ENCODE measurements at places on chromosomes 5 and 9.

GRCh38 chr9:105670775-105671174 lies 8.5 kb downstream of the TAL2 start:
- DNase-seq: no peak

DNA sequence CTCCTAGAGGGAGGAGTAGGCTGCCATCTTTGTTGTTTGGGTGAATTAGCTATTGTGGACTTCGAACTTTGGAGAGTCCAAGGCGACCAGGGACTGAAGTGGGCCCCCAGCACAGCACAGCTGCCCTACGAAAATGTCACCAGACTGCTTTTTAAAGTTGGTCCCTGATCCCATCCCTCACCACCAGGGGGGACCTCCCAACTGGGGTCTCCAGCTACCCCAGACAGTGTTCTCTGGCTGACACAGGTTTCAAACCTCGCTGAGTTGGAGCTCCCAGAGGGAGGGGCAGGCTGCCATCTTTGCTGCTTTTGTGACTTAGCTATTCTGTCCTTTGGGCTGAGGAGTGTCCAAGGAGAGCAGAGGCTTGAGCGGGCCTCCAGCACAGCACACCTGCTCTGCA lies 45.7 kb upstream of the ADRB2 start:
- no peak for DNase-seq

DNA sequence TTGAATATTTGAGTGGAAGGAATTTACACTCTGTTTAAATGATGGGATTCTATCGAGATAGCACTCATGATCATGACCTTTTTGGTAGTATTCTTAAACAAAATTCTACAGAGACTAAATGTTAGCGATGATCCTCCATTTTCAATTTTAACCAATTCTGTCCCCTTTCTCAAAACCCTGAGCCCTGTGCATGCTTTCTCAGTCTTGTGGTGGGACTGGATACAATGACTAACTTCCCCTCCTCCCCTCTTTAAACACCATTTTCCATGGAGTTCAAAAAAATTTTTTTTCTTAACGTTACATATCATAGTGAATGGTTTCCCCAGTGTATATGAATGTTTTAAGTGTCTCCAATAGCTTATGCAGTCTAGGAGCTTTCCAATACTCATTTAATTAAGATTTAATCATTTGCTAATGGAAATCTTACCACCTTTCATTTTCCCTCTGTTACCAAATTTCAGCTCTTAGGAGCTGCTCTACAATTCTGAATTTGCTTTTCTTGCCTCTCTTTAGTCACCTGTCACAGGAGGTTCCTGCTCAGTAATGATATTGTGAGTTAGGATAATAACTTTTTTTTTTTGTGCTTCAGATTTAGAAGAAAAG lies 101.2 kb downstream of the MAP1B start:
- no peak for DNase-seq

DNA sequence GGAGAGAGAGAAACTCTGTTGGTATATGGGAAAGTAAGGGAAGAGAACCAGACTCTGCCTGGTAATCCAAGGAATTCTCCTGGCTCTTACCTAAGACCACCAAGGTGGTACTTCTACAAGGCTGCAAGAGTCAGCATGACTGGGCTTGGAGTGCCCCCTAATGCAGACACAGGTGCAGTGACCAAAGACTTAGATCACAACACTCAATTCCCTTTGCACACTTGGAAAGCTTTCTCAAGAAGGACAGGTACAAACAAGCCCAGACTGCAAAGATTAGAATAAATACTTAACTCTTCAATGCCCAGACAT lies 25.2 kb downstream of the UGT3A2 start:
- no peak for DNase-seq

DNA sequence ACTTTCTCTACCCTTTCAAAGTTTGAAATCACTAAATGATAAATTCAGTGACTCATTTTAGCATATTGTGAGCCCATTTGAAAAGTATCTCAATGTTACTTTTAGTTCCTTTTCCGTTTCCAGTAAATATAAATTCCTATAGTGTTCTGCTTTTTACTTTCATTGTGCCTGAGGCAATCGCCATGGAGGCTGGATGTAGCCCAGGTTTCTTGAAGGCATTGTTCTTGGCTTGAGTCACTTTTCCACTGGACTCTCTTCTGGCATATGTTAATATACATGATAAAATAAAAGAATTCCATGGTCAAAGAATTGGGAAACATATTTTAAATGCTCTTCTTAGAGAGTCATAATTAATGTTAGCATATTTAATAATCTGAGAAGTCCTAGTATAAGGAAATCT lies 327.0 kb downstream of the IZUMO3 start:
- DNase-seq: no peak

DNA sequence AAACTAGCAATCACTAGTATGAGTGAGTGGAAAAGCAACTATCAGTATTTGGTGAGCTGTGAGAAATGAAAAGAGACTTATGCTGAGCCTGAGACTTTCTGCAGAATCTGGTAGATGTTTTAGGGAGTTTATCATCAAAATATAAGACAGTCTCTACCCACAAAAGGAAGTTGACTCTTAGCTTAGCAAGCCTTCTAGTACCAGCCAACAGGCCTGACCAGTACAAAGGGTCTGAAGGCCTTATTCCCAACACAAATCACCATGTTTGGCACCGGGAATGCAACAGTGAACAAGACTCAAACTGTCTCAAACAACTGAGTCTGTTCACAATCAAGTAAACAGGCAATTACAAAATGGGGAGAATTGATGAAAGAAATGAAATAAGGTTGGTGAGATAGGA lies 244.4 kb downstream of the CWC27 start:
- no peak for DNase-seq

- DNase-seq: no peak
Measured at GRCh38 chr9:124222109-124222508, 35.6 kb upstream of the NEK6 start.

GRCh38 chr9:109912726-109913460 lies 132.9 kb downstream of the PALM2AKAP2 start:
- DNase-seq: no peak

GRCh38 chr9:18499980-18500379 lies 26.0 kb downstream of the ADAMTSL1 start:
- DNase-seq: peak; percentile 61

DNA sequence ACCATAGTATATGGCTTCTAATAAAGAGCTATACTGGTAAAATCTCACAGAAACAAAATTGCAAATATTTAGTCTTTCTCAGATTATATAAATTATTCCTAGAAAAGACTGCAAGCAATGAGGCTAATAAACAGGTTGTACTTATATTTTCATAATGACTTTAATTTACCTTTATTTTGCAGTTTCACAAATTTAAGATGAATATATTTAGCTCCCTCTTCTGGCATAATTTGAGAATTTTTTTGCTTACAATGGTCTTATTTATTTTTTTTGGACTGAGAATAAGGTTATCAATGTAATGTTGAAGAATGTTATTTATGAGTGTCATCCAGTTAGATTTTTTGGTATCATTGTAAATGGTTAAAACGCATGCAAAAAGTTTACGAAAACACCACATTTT lies 56.7 kb downstream of the PIK3R1 start:
- DNase-seq: no peak

DNA sequence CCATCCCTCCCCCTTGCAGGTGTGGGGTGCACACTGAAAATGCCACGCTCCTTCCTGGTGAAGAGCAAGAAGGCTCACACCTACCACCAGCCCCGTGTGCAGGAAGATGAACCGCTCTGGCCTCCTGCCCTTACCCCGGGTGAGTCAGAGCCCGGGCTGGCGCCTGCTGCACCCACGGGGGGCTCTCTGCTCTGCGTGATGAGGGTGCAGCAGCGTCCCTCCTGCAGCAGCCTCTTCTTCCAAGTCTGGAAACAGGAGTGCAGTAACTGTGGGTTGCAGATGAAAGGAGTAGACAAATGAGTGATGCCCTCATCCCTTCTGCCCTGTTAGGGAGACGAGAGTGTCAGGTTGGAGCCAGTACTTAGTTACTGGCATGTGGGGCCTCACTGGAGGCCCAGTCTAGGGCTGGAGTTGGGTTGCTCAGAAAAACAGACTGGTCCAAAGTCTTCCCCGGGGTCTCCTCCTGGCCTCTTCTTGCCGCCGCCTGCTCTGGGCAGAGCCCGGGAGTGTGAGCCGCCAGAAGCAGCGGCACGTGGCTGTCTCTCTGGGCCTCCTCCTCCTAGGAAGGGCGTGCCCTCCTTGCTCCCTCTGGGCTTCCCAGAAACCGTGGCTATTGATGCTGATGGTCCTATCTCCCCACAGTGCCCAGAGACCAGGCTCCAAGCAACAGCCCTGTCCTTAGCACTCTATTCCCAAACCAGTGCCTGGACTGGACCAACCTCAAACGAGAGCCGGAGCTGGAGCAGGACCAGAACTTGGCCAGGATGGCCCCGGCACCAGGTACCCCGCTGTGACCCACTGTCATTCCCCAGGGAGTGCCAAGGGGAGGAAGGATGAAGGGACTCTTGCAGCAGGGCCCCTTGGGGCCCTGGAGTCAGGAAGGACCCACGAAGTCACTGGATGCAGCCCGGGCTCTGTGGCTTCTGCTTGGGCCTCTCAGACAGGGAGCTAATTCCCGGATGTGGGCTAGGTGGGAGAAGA lies 8.4 kb downstream of the GFI1B start:
- DNase-seq: no peak

DNA sequence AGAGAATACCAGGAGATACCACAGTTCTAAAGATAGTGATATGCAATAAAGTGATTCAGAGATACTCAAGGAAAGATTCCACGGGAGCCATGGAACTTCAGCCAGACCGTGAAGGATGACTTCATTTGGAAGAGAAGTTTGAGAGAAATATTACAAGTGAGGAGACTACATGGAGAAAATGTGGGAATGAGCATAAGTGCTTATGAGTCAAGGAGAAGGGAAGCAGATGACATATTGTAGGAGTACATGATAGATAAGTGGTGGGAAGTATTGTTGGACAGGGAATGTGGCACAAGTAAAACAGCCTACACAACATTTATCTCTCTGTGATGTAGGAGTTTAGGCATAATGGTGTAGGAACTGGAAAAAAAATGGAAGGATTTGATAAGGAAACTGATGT lies 122.1 kb upstream of the FBXL17 start:
- no peak for DNase-seq

DNA sequence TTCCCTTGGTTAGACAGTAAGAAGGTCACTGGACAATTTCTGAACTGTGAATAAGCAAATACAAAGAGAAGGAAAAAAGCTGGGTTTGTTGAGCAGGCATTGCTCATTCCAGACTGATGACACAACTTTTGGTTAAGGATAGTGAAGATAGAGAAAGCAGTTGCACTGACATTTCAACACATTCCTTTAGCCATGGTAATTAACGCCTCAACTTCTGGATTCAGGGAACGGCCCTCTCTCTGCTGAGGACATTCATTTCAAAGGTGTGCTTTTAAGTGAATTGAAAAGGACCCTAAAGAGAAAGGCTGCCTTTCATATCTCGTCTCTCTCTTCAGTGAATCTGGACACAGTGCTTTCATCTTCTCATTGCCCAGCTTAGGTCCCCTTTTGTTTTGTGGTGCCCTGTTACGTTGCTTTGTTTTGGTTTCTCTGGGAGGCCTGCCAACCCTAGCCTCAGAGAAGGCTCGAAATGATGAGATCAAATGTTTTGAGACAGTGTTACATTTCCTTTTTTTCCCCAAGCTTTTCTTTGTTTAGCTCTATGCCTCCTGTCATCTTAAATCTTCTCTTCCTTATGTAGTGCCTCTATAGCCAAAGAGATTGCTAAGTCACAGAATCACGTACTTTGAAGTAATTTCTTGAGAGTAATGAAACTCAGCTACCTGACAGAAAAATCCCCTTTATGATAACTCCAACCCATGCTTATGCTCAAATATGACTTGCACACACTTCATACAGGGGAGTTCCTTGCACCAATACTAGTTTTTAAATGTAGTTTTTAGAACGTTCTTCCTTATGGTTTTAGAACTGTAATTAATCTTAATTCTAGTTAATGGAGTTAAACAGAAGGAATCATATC lies 94.4 kb upstream of the IFNE start:
- DNase-seq: peak; percentile 94

GRCh38 chr9:38708759-38709158 lies 11.2 kb downstream of the FAM240B start:
- no peak for DNase-seq

- DNase-seq: no peak
Measured at GRCh38 chr5:178199581-178200434, 4.5 kb upstream of the HNRNPAB start.

DNA sequence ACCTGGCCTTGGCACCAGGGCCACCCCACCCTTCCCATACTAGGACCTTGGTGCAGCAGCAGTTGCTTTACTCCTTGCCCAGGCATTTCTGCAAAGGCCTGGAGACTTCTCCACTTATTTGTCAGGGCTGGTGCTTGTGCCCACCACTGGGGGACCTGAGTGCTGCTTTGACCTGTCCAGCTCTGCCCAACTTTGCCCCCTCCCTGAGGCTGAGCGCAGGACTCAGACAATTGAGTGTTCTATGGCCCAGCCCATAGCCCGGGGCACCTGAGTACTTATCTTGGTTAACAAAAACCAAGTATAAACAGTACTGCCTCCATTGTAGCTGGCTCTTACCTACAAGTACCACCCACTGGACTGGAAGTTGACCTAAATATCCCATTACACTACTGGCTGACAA lies 406.1 kb upstream of the CHD1 start:
- no peak for DNase-seq

GRCh38 chr5:171386861-171387344 lies 746 bp upstream of the NPM1 start:
- no peak for DNase-seq

DNA sequence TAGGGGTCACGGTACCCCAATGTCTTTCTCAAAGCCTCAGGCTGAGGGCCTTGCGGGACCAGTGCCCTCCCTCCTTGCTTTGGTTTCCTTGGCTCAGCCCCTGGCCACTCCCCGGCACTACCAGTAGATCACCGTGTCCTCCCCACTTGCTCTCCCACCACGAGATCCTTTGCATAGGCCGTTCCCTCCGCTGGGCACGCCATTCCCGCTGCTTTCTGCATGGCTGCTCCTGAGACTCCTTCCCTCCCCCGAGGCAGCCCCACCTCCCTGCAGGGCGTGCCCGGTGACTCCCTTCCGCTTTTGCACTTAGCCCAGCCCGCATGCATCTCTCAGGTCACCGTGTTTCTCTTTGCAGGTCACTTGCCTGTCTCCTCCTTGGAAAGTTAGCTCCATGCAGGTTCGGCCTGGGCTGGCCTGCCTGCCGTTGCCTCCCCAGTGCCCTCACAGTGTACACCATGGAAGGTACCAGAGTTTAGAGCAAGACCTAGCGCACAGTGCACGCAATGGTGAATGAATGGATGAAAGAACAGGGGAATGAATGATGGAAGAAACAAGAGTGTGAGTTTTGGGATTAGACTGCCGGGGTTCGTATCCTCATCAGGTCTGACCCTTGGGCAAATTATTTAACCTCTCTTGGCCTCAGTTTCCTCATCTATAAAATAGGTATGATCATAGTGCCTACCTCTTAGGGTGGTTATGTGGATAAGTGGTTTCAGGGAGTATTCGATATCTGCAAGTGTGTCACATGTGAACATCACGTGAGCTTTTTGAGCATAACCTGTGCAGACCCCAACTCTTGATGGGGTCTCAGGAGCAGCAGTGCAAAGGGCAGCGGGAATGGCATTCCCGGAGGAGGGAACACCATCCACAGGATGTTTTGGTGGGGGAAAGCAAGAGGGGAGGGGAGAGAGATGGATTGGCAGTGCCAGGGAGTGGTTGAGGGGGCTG lies 214.3 kb downstream of the C9orf50 start:
- no peak for DNase-seq

- DNase-seq: no peak
Measured at GRCh38 chr9:134028575-134029247, 3.4 kb downstream of the BRD3OS start.

- DNase-seq: no peak
Measured at GRCh38 chr5:125006011-125006685, 259.7 kb upstream of the ZNF608 start.

GRCh38 chr9:27489087-27489876 lies 34.8 kb upstream of the IFNK start:
- DNase-seq: no peak

GRCh38 chr5:170039830-170040229 lies 59.5 kb upstream of the INSYN2B start:
- no peak for DNase-seq

GRCh38 chr5:178417391-178417811 lies 172.8 kb downstream of the COL23A1 start:
- DNase-seq: no peak
